ENCODE measurements at places on chromosomes 4 and X. TPM values are rescaled to one million over a fixed set of nuclear protein-coding genes. Genes with fewer than 3 reads are reported as not detected.

PABPC1L2A gene
- not detected for total RNA-seq

DNA sequence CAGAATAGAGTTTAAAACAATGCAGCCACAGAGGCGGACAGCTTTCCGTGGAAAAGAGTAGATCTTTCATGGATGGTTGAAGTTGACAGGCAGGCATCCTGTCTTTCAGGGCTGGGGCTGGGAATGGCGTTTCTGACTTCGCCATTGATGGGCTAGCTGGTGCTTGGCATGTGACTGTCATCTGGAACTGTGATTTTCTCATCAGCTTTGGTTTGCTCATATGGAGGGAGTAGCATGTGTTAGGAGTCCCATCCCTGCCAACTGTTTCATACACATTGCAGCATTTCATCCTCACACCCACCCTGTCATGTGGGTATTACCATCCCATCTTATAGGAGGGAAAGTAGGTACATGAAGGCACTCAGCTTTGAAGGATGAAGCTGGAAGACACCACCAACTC is 49.2 kb upstream of the STX18 start:
- DNase-seq = no peak

GRCh38 chrX:48800574-48801279 is 1.1 kb upstream of the HDAC6 start:
- no peak for DNase-seq

DNA sequence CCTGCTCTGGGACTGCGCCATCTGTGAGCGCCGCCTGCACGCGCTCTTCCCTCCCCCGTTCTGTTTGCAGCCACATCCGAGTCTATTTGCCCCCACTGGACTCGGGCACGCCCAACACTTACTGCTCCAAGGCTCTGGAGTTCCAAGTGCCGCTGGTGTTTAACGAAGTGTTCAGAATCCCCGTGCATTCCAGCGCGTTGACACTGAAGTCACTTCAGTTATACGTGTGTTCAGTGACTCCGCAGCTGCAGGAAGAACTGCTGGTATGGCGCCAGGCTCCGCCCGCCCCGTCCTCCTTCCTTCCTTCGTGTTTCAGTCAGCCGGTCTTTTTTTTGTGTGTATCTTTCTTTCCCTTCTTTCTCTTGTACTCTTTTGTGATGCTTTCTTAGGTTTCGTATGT is 30.7 kb upstream of the CLCN4 start:
- peak; percentile 60 for DNase-seq

MTNR1A gene
- not detected for total RNA-seq

CBLL2 gene
- not detected for total RNA-seq

BTC gene
- total RNA-seq = not detected

- DNase-seq = no peak
Observed at GRCh38 chr4:40557736-40558135, 71.9 kb downstream of the RBM47 start.

DNA sequence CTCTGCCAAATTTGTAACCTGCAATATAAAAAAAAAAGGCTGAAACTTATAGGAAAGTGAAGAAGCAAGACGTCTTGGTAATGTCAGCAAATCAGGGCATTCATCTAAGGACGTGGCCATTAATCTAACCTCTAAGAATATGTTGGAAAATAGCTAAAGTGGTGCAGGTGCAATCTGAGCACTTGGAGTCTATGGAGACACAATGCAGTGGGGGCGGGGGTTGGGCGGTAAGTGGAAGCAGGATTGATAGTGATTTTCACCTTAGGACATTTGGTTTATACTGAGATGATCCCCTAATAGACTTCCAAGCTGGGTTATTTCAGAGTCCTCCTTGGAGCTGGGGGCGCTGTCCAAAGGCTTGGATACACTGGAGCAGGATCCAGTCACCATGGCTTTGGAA is 283.4 kb downstream of the EPHA5 start:
- no peak for DNase-seq

SOD3 gene
- total RNA-seq = not detected

DGKK gene
- not detected for total RNA-seq

DNA sequence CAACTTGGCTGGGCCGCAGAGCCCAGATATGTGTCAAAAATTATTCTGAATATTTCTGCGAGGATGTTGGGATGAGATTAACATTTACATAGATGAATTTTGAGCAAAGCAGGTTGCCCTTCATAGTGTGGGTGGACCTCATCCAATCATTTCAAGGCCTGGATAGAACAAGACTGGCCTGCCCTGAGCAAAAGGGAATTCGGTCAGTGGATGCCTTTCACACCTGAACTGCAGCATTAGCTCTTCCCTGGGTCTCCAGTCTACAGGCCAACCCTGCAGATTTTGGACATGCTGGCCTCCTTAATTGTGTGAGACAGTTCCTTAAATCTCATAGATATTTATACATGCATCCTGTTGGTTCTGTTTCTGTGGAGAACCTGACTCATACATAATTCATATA is 32.4 kb upstream of the SLC10A4 start:
- DNase-seq = no peak

GRCh38 chr4:107692202-107692601 is 27.8 kb downstream of the PAPSS1 start:
- no peak for DNase-seq

DNA sequence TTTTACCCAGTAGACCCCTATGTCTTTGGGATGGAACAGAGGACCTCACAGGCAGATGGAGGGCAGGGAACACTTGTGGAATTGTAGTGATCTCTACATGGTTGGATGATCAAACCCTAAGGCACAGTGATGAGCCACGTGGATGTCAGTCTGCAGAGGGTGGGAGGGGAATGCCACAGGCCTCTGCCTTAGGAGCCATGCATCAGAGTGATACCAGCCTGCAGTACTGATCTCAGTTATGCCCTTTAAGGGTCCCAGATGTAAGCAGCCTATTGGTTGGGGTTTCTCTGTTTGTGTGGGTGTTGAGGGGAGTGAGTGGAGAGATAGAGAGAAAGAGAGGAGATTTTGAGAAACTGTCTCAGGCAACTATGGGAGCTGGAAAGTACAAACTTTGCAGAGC is 39.9 kb upstream of the XAGE1B start:
- no peak for DNase-seq
